Astrocyte (in vitro differentiated cells and primary cell): ENCODE measurements at places on chromosomes 3 and 15. TPM values are rescaled to one million over a fixed set of nuclear protein-coding genes. Genes with fewer than 3 reads are reported as not detected.

GRCh38 chr3:44518782-44519156 lies 36.2 kb upstream of the ZKSCAN7 start:
- H3K27ac ChIP-seq, result no peak overlapping the region
- H3K4me3 ChIP-seq, result no peak overlapping the region
- H3K27me3 ChIP-seq, result no peaks in the 10 kb centered on the region
- no peak for DNase-seq
- no peaks in the 10 kb centered on the region for H3K4me1 ChIP-seq
- H3K36me3 ChIP-seq, result no peaks in the 10 kb centered on the region

Gene GOLGA8R
- total RNA-seq, result 1.6 and 2.8 TPM in 2 replicates

GRCh38 chr3:28595372-28595771 lies 246.7 kb upstream of the AZI2 start:
- H3K4me3 ChIP-seq, result no peak overlapping the region
- H3K4me1 ChIP-seq, result no peaks in the 10 kb centered on the region
- H3K36me3 ChIP-seq, result no peaks in the 10 kb centered on the region
- no peak overlapping the region for H3K27ac ChIP-seq
- H3K27me3 ChIP-seq, result no peaks in the 10 kb centered on the region

GRCh38 chr3:141083836-141084649 lies 32.9 kb downstream of the SPSB4 start:
- H3K27me3 ChIP-seq, result no peaks in the 10 kb centered on the region
- no peaks in the 10 kb centered on the region for H3K36me3 ChIP-seq
- no peak for DNase-seq
- no peak overlapping the region for H3K4me3 ChIP-seq
- H3K4me1 ChIP-seq, result no peaks in the 10 kb centered on the region

DNA sequence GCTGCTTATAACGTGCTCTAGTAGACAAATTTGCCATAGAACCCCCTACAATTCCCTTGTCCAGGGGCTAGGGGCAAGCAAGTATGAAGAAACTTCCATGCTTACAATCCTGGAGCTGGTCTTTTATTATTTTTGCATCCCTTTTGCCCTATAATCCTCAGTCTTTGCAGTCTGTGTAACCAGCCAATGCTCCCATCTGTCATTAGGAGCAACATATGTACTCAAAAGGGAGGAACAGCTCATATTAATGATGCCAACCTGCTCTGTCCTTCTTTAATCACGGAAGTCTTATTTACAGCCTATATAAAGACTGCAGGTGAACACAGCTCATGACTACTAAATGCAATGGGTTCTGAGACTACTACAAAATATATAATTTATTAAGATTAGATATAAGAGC lies 263.3 kb downstream of the ZIC1 start:
- no peak for DNase-seq
- no peaks in the 10 kb centered on the region for H3K4me1 ChIP-seq
- H3K36me3 ChIP-seq, result no peaks in the 10 kb centered on the region
- no peak overlapping the region for H3K4me3 ChIP-seq
- no peak overlapping the region for H3K27ac ChIP-seq

Gene CTXND1
- total RNA-seq, result not detected in 2 replicates

DNA sequence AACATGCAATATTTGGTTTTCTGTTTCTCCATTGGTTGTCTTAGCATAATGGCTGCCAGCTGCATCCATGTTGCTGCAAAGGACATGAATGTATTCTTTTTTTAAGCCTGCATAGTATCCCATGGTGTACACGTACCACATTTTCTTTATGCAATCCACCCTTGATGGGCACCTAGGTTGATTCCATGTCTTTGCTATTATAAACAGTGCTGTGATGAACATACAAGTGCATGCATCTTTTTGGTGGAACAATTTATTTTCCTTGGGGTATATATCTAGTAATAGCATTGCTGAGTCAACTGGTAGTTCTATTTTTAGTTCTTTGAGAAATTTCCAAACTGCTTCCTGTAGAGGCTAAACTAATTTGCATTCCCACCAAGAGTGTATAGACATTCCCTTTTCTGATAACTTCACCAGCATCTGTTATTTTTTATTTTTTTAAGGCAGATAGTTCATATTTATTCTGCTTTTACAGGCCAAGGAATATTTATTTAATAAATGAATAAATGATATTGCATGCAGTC lies 62.4 kb upstream of the NPHP3 start:
- no peak overlapping the region for H3K27ac ChIP-seq
- H3K27me3 ChIP-seq, result no peaks in the 10 kb centered on the region
- H3K36me3 ChIP-seq, result no peaks in the 10 kb centered on the region
- H3K4me3 ChIP-seq, result no peak overlapping the region
- H3K4me1 ChIP-seq, result peaks cover 11% of the 10 kb centered on the region

Gene SNTN
- not detected in 2 replicates for total RNA-seq

Gene XCR1
- total RNA-seq, result not detected in 2 replicates

GRCh38 chr15:43103907-43104306 lies 1.9 kb downstream of the UBR1 start:
- H3K27ac ChIP-seq, result no peak overlapping the region
- peaks cover 10% of the 10 kb centered on the region for H3K36me3 ChIP-seq
- H3K4me1 ChIP-seq, result peaks cover 8% of the 10 kb centered on the region
- H3K4me3 ChIP-seq, result no peak overlapping the region
- no peaks in the 10 kb centered on the region for H3K27me3 ChIP-seq

GRCh38 chr3:152398495-152398894 lies 129.8 kb downstream of the MBNL1 start:
- H3K27me3 ChIP-seq, result no peaks in the 10 kb centered on the region
- H3K36me3 ChIP-seq, result no peaks in the 10 kb centered on the region
- peak; percentile 30 for DNase-seq
- H3K27ac ChIP-seq, result peak overlapping the region; percentile 11
- no peak overlapping the region for H3K4me3 ChIP-seq
- H3K4me1 ChIP-seq, result peaks cover 25% of the 10 kb centered on the region

Gene MORF4L1
- total RNA-seq, result 398 and 411 TPM in 2 replicates

- no peaks in the 10 kb centered on the region for H3K4me1 ChIP-seq
- no peak overlapping the region for H3K27ac ChIP-seq
- no peaks in the 10 kb centered on the region for H3K36me3 ChIP-seq
- H3K4me3 ChIP-seq, result no peak overlapping the region
- H3K27me3 ChIP-seq, result peaks cover 7% of the 10 kb centered on the region
- DNase-seq, result no peak
These were observed 165.3 kb upstream of the CTNNB1 start for GRCh38 chr3:41033956-41034519.

GRCh38 chr15:28975766-28976179 lies 90.0 kb downstream of the APBA2 start:
- H3K4me1 ChIP-seq, result peaks cover 14% of the 10 kb centered on the region
- no peak overlapping the region for H3K4me3 ChIP-seq
- H3K27ac ChIP-seq, result no peak overlapping the region
- DNase-seq, result no peak

Gene EPHB1
- 1.9 and 4.1 TPM in 2 replicates for total RNA-seq

Gene RASGRP1
- 0.50 and 1.4 TPM in 2 replicates for total RNA-seq

Gene AMOTL2
- total RNA-seq, result 150 and 197 TPM in 2 replicates

GRCh38 chr3:25397150-25397549 lies 30.9 kb upstream of the RARB start:
- no peaks in the 10 kb centered on the region for H3K4me1 ChIP-seq
- H3K4me3 ChIP-seq, result no peak overlapping the region
- no peaks in the 10 kb centered on the region for H3K36me3 ChIP-seq

Gene CTXN2
- total RNA-seq, result not detected in 2 replicates

DNA sequence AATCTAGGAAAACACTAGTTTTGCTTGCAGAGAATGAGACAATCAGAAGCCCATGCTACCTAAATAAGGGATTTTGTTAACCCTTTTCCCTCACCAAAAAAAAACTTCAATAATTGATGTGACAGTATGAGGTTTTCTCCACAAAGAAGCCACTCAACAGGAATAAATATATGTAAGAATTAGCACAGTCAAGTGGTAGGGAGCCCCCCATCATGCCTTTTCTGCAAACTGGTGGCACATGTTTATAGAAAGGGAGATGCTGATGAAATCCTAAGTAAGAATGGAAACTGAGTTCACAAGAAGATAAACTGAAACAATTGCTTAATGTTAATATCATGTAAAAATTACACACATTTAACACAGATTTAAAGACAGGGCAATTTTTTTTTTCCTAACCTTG lies 51.0 kb downstream of the PHC3 start:
- peaks cover 29% of the 10 kb centered on the region for H3K36me3 ChIP-seq
- DNase-seq, result no peak
- H3K4me1 ChIP-seq, result no peaks in the 10 kb centered on the region
- H3K4me3 ChIP-seq, result no peak overlapping the region
- H3K27me3 ChIP-seq, result no peaks in the 10 kb centered on the region

Gene ZNF621
- total RNA-seq, result 26.6 and 28.9 TPM in 2 replicates

Gene DLEC1
- 0.19 and 0.54 TPM in 2 replicates for total RNA-seq

GRCh38 chr3:177729956-177730681 lies 532.8 kb upstream of the TBL1XR1 start:
- H3K27ac ChIP-seq, result no peak overlapping the region
- H3K36me3 ChIP-seq, result no peaks in the 10 kb centered on the region
- no peaks in the 10 kb centered on the region for H3K27me3 ChIP-seq
- DNase-seq, result peak; percentile 66
- peaks cover 7% of the 10 kb centered on the region for H3K4me1 ChIP-seq

Gene RPP14
- 19.0 and 22.2 TPM in 2 replicates for total RNA-seq

Gene SLC35G2
- 9.4 and 10.1 TPM in 2 replicates for total RNA-seq

Gene ISL2
- total RNA-seq, result 1.3 and 2.1 TPM in 2 replicates

Gene HTR3C
- total RNA-seq, result not detected in 2 replicates

Gene TIGIT
- not detected in 2 replicates for total RNA-seq

Gene RBPMS2
- 10.6 and 10.8 TPM in 2 replicates for total RNA-seq

Gene PSTPIP1
- not detected in 2 replicates for total RNA-seq

- no peak for DNase-seq
- H3K4me1 ChIP-seq, result no peaks in the 10 kb centered on the region
- H3K4me3 ChIP-seq, result no peak overlapping the region
These were observed 307.3 kb upstream of the SATB1 start for GRCh38 chr3:18732474-18732873.

Gene FETUB
- not detected in 2 replicates for total RNA-seq

- peaks cover 2% of the 10 kb centered on the region for H3K36me3 ChIP-seq
- H3K4me1 ChIP-seq, result peaks cover 28% of the 10 kb centered on the region
- no peak overlapping the region for H3K27ac ChIP-seq
- DNase-seq, result no peak
These were observed 3.3 kb downstream of the RAB8B start for GRCh38 chr15:63192619-63193206.

Gene INO80
- 17.0 and 17.3 TPM in 2 replicates for total RNA-seq

- no peaks in the 10 kb centered on the region for H3K4me1 ChIP-seq
- H3K36me3 ChIP-seq, result peaks cover 29% of the 10 kb centered on the region
- H3K27ac ChIP-seq, result no peak overlapping the region
- peak; percentile 26 for DNase-seq
- no peak overlapping the region for H3K4me3 ChIP-seq
- H3K27me3 ChIP-seq, result no peaks in the 10 kb centered on the region
These were observed 43.1 kb upstream of the WDR5B start for GRCh38 chr3:122458992-122459391.

DNA sequence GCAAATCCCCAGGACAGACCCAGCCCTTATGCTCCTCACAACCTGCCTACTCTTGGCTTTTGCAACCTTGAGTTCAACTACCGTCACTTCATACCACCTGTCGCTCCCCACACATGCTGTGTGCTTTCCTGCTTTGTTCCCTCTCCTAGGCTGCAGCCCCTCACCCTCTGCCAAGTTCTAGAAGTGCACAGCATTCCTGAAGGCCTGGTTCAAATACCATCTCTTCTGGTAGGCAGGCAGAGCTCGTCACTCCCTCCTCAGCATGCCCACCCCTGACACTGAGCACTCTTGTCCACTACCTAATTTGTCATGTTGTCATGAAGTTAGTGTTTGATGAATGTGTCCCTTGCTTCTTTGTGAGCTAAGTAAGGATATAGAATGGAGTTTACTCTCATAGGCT lies 129.6 kb downstream of the SEMA6D start:
- H3K27me3 ChIP-seq, result peaks cover 2% of the 10 kb centered on the region
- H3K27ac ChIP-seq, result no peak overlapping the region
- H3K36me3 ChIP-seq, result no peaks in the 10 kb centered on the region
- no peak for DNase-seq

- peaks cover 7% of the 10 kb centered on the region for H3K27me3 ChIP-seq
- H3K36me3 ChIP-seq, result no peaks in the 10 kb centered on the region
- H3K4me3 ChIP-seq, result no peak overlapping the region
- no peak for DNase-seq
These were observed 4.7 kb upstream of the FAM240A start for GRCh38 chr3:46607603-46608028.

DNA sequence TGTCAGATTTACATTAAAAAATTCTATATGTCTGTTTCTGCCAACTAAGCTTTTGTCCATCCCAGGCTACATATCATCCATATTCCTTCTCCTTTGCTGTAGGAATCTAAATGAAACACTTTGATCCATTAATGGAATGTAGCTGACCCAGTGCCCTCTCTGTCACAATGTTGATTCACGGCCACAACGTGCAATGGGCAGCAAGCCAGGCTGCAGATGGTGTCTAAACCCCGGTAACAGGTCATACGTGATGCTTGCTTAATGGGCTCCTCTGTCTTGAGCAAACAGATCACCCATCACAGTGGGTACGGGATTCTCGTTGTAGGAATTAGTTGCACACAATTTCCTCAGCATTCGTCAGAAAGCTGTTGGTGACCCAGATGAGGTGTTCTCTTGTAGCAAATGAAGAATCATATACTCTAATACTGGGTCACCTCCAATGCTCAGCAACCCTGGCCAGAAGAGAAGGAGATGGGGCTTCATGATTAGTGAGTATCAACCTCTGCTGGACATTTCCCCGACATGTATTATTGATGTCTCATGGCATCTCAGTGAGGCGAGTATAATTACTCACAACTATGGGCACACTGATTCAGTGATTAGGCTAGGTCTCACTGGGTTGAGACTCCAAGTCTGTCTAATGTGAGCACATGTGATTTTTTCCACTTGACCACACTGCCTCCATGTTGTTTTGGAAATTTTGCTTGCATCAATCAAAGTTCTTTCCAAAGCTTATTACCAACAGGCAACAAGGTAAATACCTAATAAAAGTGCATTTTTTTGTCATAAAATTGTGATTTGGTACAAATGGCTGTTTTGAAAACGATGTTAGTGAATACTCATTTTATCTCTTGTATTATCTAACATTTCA lies 12.9 kb upstream of the DCBLD2 start:
- H3K4me3 ChIP-seq, result no peak overlapping the region
- peaks cover 18% of the 10 kb centered on the region for H3K4me1 ChIP-seq
- H3K27me3 ChIP-seq, result no peaks in the 10 kb centered on the region
- H3K27ac ChIP-seq, result no peak overlapping the region
- H3K36me3 ChIP-seq, result no peaks in the 10 kb centered on the region

GRCh38 chr3:178137831-178138230 lies 398.4 kb upstream of the KCNMB2 start:
- H3K27ac ChIP-seq, result no peak overlapping the region
- H3K27me3 ChIP-seq, result no peaks in the 10 kb centered on the region
- DNase-seq, result no peak

Gene TUSC7
- total RNA-seq, result not detected in 2 replicates

GRCh38 chr3:66344848-66345578 lies 124.2 kb downstream of the SLC25A26 start:
- no peak overlapping the region for H3K27ac ChIP-seq
- DNase-seq, result no peak
- no peaks in the 10 kb centered on the region for H3K27me3 ChIP-seq

Gene WNT7A
- total RNA-seq, result 0.46 and 1.7 TPM in 2 replicates

Gene MKRN2OS
- total RNA-seq, result 0.25 TPM in 1 of 2 replicates, not detected in the other
